ENCODE measurements at places on chromosomes 4 and X. TPM values are rescaled to one million over a fixed set of nuclear protein-coding genes. Genes with fewer than 3 reads are reported as not detected.

EDA gene
- 7.6 TPM for total RNA-seq

CXorf49 gene
- total RNA-seq = not detected

PDZD11 gene
- total RNA-seq = 19.8 TPM

TACR3 gene
- 0.49 TPM for total RNA-seq

CITED1 gene
- total RNA-seq = 4.9 TPM

KDM5C gene
- 105 TPM for total RNA-seq

Measured in skin of body (tissue), 3 donors.